Fibroblast of skin of right biceps (primary cell): ENCODE measurements at places on chromosomes 12 and 14.

GRCh38 chr12:9669019-9669326, 540 bp upstream of the CLEC2D start:
- no peak for DNase-seq

DNA sequence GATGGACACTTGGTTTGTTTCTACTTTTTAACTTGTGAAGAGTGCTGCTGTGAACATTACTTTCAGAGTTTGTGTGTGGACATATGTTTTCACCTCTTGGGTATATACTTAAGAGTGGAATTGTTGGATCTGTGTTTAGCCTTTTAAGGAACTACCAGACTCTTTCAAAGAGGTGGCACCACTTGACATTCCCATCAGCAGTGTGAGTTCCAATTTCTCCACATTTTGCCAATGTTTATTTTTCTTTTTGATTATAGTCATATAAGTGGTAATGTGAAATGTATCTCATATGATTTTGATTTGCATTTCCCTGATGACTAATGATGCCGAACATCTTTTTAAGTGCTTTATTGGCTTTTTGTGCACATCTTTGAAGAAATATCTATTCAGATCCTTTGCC, 44.8 kb downstream of the ARHGAP5 start:
- DNase-seq = peak; percentile 56

DNA sequence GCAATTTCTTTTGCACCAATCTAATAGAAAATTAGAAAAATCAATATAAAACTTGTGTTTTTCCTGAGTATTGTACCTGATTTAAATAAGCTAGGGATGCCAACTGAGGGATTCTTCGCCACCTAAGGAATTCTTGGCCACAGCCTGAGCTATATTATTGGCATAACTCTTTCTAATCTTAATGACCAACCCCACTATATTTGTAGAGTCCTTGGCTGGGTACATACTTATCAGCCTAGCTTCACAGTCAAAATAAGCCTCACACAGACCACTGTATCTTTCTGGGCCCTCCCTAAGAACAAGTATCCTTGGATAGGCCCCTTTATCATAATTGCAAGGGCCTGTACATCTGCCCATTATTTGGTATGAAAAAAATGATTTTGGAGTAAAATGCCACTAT, 247.1 kb downstream of the DUSP6 start:
- no peak for DNase-seq

GRCh38 chr12:25107920-25108319, 87.0 kb downstream of the DNAI7 start:
- no peak for DNase-seq

DNA sequence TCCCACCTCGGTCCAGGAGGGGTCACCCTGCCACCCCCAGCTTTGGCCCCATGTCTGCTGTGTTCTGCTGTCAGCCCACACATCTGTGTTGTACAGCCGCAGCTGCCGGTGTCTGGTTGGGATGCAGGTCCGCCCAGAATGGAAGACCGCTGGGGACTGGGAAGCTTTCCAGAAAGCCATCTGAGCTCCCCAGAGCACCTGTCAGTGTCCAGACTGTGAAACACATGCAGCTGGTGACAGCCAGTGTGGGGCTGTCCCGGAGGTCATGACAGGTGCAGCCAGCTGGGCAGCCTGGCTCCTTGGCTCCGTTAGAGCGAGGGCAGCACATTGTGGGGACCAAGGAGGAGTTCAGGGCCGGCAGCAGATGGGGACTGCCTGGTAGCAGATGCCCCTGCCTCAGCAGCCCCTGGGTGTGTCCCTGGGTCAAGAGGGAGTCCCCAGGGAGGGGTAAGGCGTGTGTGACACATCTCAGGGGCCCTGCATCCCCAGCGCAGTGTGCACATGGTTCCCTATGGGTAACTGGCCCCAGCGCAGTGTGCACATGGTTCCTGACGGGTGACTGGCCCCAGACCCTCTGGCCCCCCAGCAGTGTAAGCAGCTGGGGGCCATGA, 16.4 kb downstream of the CEP170B start:
- DNase-seq = no peak

GRCh38 chr14:92529903-92530302, 16.3 kb downstream of the RIN3 start:
- no peak for DNase-seq

DNA sequence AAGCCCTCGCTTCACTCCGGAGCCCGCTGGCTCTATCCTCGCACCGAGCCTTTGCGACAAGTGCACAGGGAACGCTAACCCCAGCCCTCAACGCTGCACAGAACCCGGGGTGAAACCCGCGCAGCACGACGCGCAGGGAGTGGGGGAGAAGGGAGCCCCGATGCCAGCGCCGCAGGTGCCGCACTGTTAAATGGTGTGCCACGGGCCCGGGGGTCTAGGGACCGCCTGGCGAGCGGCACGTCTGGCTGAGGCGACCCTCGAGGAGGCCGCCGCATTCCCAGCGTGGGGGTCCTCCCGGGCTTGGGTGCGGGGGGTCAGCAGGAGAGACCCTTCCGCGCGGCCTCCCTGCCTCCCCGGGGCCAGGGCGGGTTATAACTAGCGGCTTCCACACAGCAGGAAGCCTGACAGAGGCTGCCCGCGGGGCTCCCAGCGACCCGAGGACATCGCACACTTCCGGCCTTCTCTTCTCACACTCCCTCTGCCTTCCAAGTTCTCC, 23.8 kb upstream of the LRTM2 start:
- peak; percentile 22 for DNase-seq

GRCh38 chr12:12046401-12046800, 24.3 kb upstream of the BCL2L14 start:
- DNase-seq = no peak

DNA sequence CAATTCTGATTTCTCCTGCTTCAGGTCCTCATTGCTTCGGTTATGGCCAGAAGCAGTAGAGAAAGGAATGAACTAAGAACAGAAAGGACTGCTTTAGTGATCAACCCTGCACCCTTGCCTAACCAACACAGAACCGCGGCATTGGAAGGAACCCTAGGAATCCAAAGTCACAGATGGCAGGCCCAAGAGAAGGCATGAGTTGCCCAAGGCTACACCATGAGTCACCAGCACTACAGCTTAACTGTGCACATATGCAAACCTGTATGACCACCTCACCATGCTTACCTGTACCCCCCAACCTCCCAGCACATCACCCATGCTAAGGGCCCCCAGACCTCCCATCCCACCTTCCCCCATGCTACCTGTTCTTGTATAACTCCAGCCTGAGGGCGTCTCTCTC, 25.9 kb upstream of the BLTP3B start:
- DNase-seq = no peak

DNA sequence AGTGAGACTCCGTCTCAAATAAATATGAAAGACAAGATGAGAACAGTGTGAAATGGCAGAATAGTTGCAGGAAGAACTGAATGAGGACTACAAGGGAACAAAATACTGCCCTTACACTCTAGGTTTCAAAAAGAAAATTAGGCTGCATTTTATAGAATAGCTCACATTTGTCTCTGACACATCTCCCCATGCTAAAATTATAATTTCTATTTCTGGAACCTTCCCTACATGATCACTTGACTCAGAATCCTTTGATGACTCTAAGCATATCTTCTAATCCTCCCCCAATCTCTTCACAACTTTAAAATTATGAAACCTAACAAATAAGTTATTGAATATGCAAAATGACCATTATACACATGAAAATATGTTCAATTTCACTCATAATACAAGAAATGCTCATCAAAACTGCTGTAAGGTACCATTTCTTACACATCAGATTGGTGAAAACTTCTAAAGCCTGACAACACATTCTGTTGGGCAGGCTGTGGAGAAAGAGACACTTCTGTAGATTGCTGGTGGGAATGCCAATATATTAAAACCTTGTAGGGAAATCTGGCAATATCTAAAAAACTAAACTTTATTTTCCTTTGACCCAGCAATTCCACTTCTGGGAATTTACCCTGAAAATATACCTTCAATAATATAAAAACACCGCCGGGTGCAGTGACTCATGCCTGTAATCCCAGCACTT, 4.3 kb upstream of the HIGD1C start:
- DNase-seq = no peak

DNA sequence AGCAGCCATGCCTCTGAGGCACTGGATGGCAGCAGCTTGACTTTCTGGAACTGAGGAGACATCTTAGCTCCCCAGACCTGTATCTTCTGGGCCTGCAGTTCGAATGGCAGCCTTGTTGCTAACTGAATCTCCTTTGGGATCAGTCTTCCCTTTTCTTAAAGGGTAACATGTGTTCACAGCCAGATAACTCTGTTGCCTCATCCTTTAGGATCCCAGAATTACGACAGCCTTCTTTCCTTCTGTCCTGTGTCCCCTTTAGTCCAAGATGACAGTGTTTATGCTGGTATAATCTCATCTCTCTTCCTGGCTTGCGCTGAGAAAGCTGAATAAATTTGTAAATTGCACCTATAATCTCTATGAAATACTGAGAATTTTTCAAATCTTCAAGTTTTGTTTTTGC, 9.1 kb upstream of the ERC1 start:
- no peak for DNase-seq

DNA sequence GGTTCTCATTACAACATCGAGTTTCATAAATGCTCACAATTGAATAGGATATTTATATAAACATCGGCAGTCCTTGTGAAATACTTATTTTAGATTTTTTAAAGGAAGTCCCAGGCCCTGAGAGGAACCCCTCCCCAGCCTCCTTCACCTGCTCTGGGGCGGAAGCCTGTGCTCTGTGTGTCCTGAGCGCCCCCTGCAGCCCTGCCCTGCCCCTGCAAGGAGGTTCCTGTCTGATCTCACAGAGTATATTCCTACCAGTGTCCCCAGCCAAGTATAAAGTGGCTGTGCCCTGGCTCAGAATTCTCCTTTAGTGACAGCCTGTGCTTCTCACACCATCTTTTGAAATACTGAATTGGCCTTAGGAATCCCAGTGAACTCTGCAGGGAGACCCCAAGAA, 659.5 kb downstream of the TMEM121 start:
- DNase-seq = no peak

- peak; percentile 32 for DNase-seq
These were observed 1.9 kb downstream of the SRGAP1 start for GRCh38 chr12:63846238-63846967.

DNA sequence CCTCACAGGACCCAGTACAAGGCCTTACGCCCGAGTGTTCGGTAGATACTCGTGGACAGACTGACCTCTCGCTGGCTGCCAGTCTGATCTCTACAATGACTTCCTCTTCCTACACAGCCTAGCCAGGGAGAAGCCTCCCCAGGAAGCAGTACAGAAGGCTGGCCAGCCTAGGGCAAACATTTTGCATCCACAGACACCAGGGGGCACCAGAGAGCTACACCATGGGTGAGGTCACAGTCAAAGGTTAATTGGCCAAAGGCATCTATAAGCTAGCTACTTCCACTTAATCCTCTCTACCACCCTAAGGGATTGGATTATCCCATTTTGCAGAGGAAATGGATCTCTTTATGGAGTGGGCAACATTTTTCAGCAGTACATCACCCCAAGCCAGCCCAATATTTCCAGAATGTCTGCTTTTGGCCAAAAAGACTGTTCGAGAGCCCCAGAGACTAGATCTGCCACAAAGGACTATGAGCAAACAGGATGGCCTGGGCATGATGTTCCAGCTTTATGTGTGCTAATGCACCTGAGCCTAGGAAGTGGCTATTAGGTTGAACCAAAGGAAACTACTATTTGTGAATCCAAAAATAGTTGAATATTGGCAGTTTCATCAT, 14.6 kb upstream of the PNMA1 start:
- peak; percentile 57 for DNase-seq

DNA sequence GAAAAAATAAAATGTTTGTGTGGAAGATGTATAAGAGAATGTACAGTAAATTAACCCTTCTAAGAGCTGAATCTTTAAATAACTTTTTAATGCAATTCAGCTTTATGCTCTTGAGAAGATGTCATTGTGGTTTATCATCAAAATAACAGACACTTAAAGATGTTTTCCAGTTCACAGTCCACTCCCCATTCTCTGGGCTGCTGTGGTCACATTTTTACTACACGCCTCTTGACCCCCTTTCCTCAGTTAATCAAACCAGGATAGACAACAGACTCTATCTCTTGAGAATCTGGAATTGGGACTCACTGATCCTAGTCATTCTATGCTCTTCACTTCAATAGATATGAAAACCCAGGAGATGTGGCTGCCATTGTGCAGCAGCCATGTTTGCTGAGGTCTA, 24.7 kb upstream of the OR6J1 start:
- no peak for DNase-seq
